ENCODE measurements at places on chromosomes 13 and 19.

GRCh38 chr19:6489278-6490061 lies 7.9 kb upstream of the DENND1C start:
- no peak for DNase-seq

GRCh38 chr19:50729894-50730293 lies 6.7 kb downstream of the CLEC11A start:
- no peak for DNase-seq

- no peak for DNase-seq
Observed at GRCh38 chr13:99690426-99691174, 189.3 kb downstream of the TM9SF2 start.

DNA sequence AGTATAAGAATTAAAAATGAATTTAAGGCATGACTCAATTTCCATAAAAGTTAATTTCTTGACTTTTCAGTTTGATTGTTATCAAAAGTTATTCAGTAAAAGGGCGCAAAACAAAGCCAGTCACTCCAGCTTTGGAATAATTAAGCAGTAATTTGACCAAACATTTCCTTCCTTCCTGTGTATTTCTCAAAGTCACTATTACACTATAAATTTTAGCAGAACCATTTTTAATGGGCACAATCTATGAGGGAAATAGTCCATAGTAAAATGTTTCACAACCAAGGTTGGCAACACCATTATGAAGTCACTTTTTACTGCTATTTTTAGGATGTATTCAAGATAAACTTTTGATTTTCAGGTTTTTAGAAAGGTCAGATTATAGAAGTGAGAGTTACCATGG lies 91.0 kb downstream of the DACH1 start:
- DNase-seq, result no peak

GRCh38 chr19:51187395-51188226 lies 37.3 kb upstream of the CD33 start:
- no peak for DNase-seq
